Cortex of kidney (tissue), 1 donor: ENCODE measurements at places on chromosomes 3 and 15.

DNA sequence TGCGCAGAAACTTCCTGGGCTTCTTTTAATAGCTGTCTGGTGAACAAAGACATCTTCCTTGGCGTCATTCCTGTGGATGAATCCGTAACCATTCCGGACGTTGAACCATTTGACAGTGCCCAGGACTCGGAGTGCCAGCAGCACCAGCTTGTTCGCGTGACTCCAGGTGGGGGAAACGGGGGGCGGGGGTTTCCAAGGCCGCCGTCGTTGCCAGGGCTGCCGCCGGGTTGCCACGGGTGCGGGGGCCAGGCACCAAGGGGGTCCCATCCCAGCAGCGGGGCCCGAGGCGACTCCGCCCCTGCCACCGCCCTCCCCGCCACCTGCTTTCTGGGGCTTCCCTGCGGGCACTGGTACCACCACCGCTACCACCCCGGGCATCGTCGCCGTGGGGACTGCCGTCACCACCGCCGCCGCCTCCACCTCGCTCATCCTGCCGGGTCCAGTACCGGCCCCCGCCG lies 22.8 kb downstream of the RGMA start:
- no peak for DNase-seq

DNA sequence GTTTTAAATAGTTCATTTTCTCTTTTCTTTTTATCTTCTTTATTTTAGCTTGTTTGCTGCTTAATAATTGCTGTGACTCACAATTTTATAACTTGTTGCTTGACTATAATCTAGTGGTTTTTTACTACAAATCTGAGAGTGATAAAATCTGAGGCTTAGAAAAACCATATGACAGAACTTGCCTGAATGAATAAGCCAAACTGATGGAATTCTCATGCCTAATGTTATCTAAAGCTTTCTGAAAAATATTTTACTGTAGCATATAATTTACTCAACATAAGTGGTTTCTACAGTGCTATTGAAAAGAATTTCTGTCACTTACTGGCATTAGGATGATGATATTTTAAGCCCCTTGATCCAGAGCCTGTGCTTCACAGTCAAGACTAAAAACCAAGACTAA lies 175.1 kb downstream of the VGLL3 start:
- DNase-seq = no peak

DNA sequence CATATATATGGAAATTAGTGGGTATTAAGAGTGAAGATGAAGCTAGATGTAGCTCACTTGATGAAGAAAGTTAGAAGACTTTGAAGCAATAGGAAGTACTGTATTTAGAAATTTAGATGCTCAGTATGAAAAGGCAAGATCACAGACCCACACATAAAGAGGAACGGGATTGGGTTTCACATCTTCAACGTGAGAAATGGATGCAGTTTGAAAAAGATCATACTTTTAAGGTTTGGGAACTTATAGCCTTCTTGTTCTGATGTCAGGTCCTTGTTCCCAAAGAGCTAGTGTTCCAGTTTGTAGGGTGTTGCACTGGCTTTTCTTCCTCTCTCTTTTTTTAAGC lies 16.7 kb downstream of the AP3S2 start:
- DNase-seq = no peak

DNA sequence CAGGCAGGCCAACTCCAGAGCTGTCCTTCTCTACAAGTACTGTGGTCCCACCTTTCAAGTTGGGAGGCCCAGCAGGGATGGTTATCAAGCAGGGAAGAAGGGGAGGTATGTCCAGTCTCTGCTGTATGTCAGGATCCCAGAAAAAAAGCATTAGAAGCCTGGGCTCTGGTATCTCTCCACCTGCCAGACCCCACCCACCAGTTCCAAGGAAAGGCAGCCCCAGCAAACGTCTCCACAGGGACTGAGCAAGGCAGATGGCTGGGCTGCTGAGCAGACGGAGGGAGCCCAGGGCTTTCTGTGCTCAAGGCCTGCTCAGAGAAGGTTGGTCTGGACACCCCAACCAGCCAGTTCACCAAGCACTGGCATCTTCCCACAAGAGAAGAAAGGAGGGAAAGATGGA lies 287.8 kb downstream of the XXYLT1 start:
- no peak for DNase-seq

GRCh38 chr3:119160361-119160760 lies 13.0 kb upstream of the UPK1B start:
- no peak for DNase-seq

DNA sequence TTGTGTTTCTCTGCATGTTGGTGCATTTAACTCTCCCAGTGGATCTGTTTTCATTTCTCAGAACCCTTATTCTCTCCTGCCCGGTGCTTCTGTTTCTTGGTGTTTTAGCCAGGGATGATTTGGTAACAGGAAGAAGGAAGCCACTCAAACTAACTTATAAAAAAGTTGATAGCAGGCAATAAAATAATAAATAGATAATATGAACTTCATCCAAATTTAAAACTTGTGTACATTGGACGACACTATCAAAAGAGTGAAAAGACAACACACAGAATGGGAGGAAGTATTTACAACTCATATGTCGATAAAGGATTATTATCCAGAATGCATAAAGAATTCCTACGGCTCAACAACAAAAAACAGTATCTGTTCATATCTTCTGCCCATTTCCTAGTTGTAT lies 37.3 kb upstream of the CHRNA7 start:
- DNase-seq = no peak

DNA sequence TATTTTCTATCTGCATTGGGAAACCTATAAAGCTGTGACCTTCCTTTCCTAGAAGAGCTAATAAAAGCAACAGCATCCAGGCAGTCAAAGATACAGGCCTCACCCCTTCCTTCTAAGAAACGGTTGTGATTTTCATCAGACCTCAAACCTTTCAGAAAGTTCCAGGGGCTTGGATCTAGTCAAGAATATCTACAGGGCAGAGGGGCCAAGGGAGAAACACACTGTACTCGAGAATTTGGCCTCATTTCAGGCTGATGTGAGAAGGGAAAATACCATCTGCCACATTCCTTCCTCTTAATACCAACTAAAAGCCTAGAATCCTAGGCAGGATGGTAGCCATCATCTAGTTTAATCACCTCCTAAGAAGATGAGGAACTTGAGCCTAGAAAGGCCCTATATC lies 24.5 kb upstream of the BCL6 start:
- no peak for DNase-seq

GRCh38 chr3:13229273-13229949 lies 156.2 kb upstream of the IQSEC1 start:
- DNase-seq = no peak

DNA sequence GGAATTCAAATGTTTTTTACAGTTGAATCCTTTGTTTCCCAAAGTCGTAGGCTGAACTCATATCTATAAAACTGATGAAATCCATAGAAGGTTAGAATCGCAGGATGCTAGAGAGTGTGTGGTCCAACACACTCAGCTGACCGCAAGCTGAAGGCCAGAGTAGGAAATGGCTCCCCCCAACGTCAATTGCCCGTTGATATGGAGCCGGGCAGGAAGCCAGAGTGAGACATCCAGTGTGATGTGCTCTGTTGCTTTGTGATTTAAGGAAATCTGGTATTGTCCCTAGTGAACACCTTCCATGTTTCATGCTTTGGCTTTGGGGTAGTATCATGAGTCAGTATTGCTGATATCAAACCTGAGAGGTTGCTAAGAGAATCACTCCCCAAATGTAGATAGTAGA lies 5.8 kb upstream of the MEX3B start:
- DNase-seq = no peak

GRCh38 chr3:124353691-124354090 lies 361.8 kb upstream of the ROPN1 start:
- DNase-seq = no peak

- DNase-seq = no peak
These were observed 96.7 kb downstream of the DHX30 start for GRCh38 chr3:47899495-47900108.

- no peak for DNase-seq
These were observed 20.0 kb downstream of the ATRIP start for GRCh38 chr3:48466386-48467109.

DNA sequence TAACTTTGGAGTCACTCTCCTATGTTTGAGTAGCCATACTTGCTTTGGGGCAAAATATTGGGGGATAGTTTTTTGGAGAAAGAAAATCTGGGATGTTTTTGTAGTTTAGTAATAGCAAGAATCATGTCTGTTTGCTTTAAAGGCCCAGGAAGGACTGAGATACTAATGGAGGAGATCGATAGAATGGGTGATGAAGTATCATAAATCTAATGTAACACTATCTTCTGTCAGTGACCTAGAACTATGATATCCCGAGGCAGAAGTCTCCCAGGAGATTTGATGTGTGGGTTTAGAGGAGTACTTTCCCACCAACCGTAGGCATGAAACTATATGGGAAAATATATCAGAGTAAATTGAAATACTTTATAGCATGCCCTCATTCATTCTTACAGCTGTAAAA lies 21.0 kb upstream of the NFKBIZ start:
- DNase-seq = no peak

DNA sequence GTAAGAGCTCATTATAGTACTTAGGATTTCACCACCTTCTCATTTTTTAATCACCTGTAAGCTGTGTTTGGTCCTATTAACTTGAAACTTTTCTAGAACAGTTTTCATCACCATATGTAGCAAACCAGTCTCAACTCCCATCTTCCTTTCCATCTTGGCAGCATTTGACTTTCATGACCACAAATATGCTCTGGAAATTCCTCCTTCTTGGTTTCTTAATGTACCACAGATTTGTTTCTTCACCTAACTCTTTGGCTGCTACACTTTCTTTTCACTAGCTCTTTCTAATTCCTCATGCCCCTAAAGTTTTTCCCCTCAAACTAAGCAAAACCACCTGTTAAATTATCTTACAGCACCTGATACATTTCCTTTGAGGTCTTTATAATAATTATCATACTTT lies 13.2 kb upstream of the NMB start:
- no peak for DNase-seq

DNA sequence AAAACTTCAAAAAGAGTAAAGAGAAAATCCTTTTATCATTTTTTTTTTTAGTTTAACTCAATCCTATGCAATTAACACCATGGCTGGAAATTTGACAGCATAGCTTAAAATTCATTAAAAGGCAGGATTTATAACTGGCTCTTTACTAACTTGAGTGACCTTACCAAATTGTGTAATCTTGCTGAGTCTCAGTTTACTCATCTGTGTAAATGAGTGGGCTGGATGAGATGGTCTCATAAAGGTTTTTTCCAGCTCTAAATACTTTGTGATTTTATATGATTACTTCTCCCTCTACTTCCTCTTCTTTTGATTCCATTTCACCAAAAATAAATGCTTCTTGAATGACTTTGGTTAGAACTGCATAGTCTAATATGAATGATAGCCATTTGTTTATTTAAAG lies 234.9 kb upstream of the SATB1 start:
- DNase-seq = no peak

DNA sequence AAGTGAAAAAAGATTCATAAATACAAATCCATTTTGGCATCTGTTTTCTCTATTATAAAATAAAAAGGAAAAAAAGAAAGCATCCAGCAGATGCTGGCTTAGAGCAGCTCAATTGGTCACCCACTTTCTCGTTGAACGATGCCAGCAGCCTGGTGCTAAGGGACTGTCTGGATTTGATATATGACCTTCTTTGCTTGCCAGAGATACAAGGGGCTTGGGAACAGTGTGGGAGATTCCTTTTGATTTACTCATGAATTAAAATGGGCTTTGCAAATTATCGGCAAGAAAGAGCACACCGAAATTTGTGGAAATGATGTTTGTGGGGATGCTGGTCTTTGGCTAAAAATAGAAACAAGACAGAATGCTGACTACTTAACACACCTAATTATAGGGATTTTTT lies 210.3 kb upstream of the STT3B start:
- DNase-seq = no peak

DNA sequence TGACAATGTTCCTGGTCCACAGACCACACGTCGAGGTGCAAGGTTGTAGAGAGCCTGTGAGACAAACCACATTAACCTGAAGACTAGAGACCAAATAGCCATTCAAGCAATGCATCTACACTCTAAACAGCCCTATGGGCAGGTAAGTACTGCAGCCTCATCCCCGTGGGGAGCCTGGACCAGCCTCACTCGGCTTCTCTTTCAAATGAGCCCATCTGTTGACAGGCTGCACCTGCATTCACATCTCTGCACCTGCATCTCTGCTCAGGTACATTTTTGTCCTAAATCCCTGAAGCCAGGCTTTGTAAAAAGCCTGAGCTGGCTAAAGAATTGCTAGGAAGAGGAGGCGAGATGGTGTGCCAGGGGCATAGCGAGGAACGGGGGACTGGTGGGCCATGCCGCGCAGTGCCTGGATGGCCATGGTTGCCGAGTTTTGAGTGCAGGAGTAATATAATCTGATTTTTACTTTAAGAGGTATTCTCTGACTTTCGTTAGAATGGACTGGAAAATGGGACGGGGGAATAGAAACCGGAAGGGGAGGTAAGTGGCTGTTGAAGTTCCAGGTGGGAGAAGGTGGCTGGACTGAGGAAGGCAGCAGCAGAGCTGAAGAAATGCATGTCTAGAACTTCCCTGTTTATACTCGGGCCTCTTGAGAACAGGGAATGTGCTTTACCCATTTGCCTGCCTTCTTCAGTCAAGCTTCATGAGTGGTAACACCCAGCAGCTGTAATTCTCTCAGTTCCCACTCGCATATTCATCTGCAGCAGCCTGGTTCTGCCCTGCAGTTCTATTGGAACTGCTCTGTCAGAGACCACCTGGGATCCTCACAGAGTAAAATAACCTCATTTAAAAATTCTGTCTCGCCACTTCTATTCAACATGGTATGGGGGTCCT lies 226.4 kb downstream of the OPA1 start:
- no peak for DNase-seq

DNA sequence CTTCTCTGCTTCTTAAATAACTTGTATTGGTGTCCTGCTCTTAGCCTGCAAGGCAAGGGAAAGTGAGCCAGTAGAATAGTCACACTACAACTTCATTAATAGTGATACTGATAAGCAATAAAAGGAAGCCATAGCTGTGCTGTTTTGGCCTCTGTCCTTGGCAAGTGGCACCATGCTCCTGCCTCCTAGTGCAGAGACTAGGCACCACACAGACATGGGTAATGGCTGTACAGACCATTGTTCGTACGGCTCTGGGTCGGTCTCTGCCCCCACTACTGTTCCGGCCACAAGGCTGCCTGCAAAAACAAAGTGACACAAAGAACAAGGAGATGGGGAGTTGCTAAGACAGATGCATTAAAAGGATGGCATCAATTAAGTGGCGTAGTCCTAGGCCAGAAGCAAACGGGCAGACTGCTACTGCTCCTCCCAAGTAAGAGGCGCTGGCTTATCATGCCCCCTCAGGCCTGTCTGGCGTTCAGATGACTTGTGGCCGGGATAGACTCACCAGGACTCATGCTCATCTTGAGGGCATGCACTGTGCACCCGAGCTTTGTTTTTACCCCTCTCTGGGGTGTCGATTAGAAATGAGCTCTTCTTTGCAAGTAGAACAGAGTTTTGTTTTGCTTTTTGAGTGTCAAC lies 75.6 kb downstream of the TRAK1 start:
- DNase-seq = no peak

DNA sequence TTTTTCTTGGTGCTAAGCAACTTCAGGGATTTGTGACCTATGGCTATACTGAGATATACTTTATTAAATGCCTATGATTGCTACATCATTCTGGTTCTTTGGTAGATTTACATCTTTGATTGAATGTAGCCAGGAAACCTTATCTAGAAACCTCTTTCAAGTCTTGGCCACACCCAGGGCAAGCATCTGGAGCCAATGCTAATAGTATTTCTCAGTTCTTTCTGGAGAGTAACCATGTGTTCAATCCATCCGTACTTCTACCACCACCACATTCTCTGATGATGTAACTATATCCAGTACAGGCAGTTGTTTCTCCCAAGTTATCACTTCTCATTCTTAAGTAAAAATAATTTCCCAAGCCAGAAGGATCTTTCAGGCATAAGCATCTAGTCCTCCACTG lies 69.0 kb downstream of the NME9 start:
- DNase-seq = no peak
